Amniotic stem cell (primary cell): ENCODE measurements at places on chromosomes 12 and 14.

GRCh38 chr14:61923348-61923747 lies 161.1 kb downstream of the SNAPC1 start:
- no peak for DNase-seq

DNA sequence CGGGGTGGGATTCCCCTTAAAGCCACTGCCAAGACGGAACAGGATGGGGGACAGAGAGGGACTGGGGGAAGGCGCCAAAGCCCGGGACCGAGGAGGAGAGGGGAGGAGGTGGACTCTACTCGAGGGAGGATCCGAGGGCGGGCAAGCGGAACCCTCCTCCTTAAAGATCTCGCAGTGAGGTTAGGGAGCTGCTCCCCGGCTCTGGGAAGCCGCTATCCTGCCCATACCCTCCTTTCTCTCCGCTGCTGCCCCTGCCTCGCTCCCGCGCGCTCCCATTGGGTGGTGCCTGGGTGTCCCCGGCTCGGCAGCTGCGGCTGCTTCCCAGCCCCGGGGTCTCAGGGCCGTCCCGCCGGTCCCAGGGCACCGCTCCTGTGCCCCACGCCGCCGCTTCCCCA lies 16.4 kb downstream of the KRT18 start:
- DNase-seq = no peak

DNA sequence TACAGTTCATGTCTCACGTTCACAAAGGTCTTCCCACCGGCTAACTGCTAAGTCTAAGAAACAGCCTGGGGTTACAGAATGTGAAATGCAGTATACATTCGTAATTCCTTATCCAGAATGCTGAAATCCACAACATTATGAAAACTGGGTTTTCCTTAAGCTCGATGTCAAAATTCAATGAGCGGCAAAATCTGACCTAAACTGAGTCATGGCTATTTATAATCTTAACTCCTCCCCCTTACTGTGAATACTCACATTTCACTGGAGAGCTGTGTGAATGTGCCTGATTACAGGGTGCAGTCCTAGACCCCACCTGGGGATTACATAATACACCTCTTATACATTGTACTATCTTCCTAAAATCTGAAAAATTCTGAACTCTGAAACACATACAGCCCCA lies 35.3 kb downstream of the STX2 start:
- no peak for DNase-seq

GRCh38 chr14:86961106-86961716 lies 1031.8 kb downstream of the GALC start:
- DNase-seq = no peak

GRCh38 chr12:104371043-104371870 lies 67.7 kb downstream of the EID3 start:
- DNase-seq = no peak

GRCh38 chr14:68603533-68604360 lies 189.1 kb downstream of the ZFP36L1 start:
- DNase-seq = no peak

- DNase-seq = no peak
Observed at GRCh38 chr12:117069101-117069797, 30.0 kb downstream of the TESC start.

DNA sequence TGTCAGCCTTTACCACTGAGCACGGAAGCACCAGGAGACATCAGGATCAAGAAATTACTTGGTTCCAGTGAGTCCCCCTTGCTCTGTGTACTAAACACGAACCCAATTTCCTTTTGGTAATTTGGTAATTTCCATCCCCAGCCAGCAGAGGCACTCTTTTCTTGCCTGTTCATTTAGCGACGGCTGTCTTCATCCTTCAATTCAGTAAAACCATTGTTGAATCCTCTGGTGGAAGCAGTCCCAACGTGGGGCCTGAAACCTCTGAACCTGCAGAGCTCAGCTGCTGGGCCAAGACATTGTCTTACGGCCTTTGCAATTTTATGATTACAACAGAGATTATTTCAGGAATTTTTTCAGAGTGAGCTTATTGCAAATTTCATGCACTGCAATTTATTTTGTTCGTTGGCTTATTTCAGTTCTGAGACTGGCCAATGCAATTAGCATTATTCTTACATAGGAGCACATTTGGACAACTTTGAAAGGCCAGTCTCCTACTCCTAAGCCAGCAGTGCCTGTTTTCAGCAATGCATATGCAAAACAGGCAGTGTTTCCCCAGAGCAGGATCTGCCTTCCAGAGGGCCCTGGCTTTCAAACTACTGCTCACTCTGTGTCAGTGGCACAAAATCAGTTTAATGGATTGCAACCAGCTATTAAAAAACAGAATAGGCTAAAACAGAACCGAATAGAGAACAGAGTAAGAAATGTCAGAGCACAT lies 372.9 kb upstream of the TMEM132C start:
- no peak for DNase-seq

GRCh38 chr12:27946421-27946820 lies 26.1 kb downstream of the PTHLH start:
- DNase-seq = no peak

GRCh38 chr14:78242086-78242485 lies 71.9 kb downstream of the NRXN3 start:
- DNase-seq = no peak

DNA sequence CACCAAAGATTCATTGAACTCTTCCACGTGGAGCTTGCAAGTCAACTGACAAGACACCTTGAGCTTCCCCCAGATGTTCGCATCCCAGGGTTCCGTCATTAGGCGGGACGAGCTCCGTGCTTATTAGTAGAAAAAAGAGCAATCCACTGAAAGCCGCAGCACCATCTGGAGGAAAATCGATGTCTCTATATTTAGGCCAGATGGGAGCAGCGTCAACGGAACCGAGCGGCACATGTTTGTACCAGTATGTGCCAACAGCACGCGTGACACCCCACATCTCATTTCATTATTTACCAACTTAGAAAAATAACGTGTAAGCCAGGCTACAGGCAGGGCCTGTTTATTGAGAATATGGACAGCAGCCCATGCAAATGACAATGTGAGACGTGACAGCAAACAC lies 45.8 kb upstream of the TMEM132D start:
- DNase-seq = no peak

DNA sequence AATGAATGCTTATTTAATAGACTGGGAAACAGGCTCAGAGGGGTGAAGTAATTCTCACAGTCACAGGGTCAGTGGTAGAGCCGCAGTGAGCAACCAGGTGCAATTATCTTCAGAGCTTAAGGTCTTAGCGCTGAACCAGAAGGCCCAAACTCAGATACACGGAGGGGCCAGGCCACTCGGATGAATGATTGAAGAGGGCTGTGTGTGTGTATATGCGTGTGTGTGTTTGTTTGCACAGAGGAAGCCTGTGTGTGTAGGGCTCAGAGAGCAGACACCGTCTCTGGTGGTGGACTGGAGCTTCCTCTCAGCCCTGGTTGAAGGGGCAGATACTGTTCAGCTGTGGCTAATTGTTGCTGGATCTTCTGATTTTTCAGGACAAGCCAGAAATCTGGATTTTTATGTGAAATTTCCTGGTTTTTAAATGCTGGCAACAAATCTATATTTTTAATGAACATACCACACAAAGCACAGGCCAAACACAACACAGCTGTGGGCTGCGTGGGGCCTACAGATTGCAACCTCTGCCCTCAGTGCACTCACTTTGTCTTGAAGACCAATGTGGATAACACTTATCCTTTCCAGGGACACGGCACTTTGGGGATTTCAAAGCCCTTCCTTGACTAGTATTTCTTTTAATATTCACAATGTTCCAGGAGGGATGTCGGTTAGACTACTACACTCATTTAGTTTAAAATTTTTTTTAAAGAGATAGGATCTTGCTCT lies 94.5 kb upstream of the NRXN3 start:
- DNase-seq = no peak

DNA sequence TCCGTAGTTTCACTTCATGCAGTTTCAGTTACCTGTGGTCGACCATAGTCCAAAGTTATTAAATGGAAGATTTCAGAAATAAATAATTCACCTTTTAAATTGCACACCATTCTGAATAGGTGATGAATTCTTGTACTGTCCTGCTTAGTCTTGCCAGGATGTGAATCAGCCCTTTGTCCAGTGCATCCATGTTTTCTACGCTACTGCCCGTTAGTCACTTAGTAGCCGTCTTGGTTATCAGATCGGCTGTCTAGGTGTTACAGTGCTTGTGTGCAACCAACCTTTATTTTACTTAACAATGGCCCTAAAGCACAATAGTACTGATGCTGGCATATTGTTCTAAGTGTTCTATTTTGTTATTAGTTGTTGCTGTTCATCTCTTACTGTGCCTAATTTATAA lies 146.7 kb downstream of the ACSS3 start:
- no peak for DNase-seq

- DNase-seq = no peak
Observed at GRCh38 chr14:53002576-53002975, 51.7 kb upstream of the FERMT2 start.

- DNase-seq = no peak
Observed at GRCh38 chr12:93317227-93317626, 60.5 kb upstream of the NUDT4 start.

DNA sequence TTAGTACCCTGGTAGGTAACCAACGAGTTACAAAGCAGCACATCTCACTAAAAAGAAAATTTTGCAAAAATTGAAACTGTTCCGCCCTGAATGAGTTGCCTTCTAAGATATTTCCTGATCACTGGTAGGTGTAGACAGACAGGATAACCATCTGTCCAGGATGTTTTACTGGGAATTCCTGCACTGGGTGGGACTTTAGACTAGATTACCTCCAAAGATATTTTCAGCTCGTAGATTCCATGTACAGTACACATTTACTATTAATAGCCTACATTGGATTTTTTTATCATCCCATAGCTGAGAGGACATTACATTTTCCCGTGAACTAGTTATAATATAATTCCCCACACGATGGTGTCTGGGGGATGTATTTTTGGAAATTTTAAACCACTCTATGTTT lies 139.6 kb downstream of the DYRK2 start:
- no peak for DNase-seq

GRCh38 chr12:116538076-116538591 lies 21.0 kb upstream of the MAP1LC3B2 start:
- DNase-seq = no peak

GRCh38 chr12:133227281-133227852 lies 8.3 kb downstream of the ANHX start:
- no peak for DNase-seq

DNA sequence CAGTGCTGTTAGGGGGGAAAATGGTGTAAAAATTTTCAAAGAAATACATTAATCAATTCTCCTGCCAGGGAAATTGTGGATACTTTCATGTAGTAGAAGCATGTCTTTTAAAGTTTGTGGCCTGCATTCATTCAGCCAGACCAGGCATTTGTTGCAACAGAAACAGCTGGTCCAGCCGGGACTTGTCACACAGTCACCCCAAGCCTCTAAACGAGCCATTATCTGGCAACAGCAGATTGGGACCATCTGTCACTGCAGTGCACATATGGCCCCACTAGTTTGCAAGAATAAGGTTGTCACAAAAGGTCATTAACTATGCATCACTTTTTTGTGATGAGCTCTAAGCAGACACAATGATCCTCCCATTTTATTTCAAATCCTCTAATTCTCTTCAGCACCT lies 193.9 kb downstream of the PHLDA1 start:
- DNase-seq = no peak

GRCh38 chr12:8823565-8824300 lies 1.3 kb downstream of the A2ML1 start:
- DNase-seq = no peak

DNA sequence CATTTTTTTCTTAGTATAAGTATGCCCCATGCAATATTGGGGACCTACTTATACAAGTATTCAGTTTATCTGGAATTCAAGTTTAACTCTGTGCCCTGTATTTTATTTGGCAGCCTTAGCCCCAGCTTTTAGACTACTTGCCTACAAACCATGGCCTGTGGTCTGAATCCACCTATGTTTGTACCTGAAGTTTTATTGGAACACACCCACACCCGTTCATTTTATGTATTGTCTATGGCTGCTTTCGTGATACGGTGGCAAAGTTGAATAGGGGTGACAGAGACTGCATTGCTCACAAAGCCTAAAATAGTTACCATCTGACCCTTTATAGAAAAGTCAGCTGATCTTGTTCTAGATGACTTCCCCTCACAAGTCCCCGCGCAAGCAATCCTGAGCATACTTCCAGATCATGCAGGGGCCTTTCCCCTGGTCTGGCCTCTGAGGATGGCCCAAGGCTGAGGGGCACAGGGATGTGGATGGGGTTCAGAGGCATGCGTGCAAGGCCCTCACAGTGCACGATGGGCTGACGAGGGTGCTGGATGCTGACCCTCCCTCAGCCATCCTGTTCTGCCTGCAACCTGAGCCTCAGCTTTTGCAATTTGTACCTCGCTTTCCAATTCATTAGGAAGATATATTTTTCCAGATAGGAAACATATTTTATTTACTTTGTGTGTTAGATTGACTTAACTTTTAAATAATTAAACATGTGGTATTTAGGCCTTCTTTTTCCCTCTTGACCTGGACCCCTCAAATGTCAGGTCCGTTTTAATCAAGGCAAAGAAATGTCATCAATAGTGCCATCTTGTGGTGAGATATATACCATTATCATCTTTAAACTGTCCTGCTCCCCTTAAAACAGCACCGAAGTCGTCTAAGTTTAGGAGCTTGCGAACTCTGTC lies 527.3 kb upstream of the CCDC196 start:
- DNase-seq = no peak

DNA sequence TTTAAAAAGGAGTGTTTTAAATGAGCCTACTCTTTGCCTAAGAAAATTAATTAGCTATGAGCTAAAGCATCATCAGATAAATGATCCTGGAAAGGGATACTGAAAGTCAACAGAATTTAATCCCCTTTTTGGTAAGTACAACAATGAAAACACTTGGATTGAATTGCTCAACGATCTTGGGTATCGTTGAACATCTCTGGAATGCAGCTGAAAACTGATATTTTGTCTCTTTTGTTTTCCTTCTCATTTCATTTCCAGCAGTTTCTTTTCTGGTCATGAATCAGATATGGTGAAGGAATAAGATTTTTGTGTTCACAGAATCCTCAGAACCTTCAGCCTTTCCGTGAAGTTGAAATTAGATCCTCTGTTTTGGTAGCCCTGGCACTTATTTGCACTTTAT lies 771.2 kb downstream of the FSCB start:
- no peak for DNase-seq

DNA sequence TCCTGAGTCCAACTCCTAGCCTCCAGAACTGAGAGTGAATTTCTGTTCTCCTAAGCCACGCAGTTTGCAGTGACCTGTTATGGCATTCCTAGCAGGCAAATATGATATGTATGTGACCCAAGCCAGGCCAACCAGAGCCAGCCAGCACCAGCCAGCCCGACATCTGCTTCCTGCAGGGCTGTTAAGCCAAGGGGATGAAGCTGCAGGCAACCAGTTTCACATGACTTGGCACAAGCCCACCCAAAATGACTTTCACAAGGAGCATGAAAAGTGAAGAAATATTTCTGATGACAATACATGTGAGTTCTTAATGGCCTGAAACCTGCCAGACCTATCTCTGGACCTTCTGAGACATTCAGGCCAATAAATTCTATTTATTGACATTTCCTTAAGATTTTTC lies 68.1 kb downstream of the ITPK1 start:
- no peak for DNase-seq

DNA sequence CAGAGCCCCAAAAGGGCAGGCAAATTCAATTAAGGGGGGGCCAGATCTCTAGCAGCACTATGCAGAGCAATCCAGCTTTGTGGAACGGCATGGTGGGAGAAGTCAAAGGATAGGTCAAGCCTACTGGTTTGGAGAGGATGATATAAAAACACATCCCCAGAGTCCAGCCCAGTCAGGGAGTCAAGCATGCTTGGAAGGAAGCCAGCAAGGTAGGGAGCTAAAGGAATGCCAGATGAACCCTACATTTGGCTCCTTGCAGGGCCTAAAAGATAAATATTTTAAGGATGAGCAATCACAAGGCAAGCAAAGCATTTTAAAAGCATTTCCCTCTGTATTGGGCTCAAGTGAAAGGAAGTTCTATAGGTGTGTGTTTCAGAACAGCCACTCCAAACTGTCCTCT lies 21.4 kb downstream of the KCTD10 start:
- DNase-seq = no peak
